GOT3 (cell line): ENCODE measurements at places on chromosomes 11 and 22.

DNA sequence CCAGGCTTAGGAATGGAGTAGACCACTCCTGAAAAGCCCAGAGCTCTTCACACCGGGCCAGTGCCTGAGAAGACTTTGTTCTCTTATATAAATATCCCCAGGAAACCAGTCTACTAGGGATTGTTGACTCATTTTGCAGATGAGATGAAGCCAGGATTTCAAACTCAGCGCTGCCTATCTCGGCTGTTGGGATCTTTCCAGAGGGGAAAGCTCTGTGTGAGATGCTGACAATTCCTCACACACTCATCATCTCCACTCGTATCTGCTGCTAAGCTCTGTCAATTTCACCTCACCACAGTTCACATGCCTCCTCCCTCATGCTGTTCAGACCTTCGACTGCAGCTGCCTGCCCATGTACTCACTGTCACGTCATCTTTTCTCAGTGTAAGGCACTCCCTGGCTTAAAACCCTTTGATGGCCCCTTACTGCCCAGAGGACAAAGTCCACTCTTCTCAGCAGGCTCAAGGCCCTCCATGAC lies 12.5 kb downstream of the USH1C start:
- DNase-seq = no peak

DNA sequence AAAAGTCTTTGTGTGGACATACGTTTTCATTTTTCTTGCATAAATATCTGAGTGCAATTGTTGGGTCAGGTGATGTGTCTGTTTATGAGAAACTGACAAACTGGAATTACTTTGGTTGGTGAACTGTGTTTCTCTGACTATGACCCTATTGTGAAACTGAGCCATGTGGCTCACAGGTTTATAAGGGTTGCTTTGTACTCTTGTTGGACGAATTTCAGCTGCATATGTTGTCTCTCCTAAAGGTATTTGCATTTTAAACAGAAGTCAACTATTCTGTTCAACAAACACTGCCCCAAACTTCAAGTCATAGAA lies 34.4 kb upstream of the RASD2 start:
- DNase-seq = no peak

- DNase-seq = no peak
Measured at GRCh38 chr22:39773976-39774539, 119.5 kb downstream of the ENTHD1 start.

GRCh38 chr11:74735365-74735928 lies 4.2 kb upstream of the CHRDL2 start:
- no peak for DNase-seq

GRCh38 chr11:25727944-25728343 lies 604.0 kb upstream of the ANO3 start:
- DNase-seq = no peak

DNA sequence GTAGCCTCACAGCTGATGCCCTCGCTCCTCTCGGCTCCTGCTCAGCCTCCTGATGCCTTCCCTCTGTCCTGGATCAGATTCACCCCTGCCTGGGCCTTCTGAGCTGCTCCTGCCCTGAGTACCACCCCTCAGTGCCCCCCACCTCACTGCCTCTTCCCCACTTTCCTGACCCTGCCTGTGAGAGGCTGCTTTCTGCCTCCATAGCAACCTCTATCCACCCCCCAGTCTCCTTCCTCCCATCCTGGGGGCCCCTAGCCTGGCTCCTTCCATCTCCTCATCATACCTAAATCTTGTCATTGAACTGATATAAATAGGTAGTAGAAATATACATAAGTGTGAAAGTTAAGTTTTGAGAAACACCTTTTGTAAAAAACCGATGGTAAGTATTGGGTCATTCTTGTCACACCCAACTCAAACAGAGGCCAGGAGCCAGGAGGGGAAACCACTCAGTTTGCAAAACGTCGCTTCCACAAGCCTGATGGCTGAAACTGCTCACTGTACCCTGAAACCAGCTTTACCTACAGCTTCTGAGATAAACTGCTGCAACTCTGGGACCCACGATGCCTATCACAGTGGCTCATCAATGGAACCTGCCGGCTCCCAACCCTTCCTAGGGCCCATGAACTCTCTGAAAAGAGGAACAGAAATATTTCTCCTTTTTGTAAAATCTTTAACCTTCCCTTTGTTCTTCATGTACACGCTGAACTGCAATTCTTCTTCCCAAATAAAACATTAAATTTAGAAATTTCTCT lies 4.8 kb upstream of the APOBEC3H start:
- no peak for DNase-seq

- no peak for DNase-seq
Measured at GRCh38 chr22:28151151-28151816, 232.2 kb upstream of the PITPNB start.
